ENCODE measurements at places on chromosomes 7 and 10. TPM values are rescaled to one million over a fixed set of nuclear protein-coding genes. Genes with fewer than 3 reads are reported as not detected.

GHRHR gene
- not detected for total RNA-seq

CALML5 gene
- total RNA-seq = not detected

ADAM12 gene
- total RNA-seq = 0.71 TPM

OR13A1 gene
- total RNA-seq = not detected

KEL gene
- not detected for total RNA-seq

PODXL gene
- total RNA-seq = 47.6 TPM

DNA sequence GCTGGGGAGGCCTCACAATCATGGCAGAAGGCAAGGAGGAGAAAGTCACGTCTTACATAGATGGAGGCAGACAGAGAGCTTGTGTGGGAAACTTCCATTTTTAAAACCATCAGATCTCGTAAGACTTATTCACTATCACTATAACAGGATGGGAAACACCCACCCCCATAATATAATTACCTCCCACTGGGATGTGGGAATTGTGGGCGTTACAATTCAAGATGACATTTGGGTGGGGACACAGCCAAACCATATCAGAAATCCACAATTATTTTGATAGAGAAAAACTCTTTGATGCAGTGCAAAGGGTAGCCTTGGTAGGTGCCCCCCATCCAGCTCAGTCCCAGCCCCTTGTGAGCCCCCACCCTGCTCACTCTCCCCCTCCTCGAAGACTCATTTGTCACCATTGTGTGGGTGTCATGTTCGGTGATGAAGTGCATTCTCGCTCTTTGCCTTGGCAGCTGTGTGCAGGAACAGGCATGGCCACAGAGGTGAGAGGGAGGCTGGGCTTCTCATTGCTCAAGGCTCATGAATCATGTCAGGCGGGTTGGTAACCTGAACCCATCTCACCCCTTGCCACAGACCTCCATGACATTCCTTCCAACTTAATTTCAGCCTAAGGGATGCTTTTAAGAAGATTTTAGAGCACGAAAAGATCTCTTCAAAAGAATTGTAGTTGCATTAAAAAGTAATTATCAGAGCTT is 75.9 kb downstream of the BUB3 start:
- H3K4me1 ChIP-seq = no peaks in the 10 kb centered on the region
- no peak overlapping the region for H3K27ac ChIP-seq
- no peak for DNase-seq
- no peaks in the 10 kb centered on the region for H3K36me3 ChIP-seq

- no peak overlapping the region for H3K27ac ChIP-seq
- no peak for DNase-seq
- no peaks in the 10 kb centered on the region for H3K27me3 ChIP-seq
These were observed 144.9 kb upstream of the TCERG1L start for GRCh38 chr10:131456411-131456810.
